Stimulated activated CD4-positive, alpha-beta T cell treated with anti-CD3 and anti-CD28 coated beads, Interleukin-4, amount 100 ng/mL, for 48 hours (primary cell): ENCODE measurements at places on chromosomes 7 and 10.

- no peak for DNase-seq
These were observed 323.4 kb downstream of the GRID1 start for GRCh38 chr10:86043236-86043635.

DNA sequence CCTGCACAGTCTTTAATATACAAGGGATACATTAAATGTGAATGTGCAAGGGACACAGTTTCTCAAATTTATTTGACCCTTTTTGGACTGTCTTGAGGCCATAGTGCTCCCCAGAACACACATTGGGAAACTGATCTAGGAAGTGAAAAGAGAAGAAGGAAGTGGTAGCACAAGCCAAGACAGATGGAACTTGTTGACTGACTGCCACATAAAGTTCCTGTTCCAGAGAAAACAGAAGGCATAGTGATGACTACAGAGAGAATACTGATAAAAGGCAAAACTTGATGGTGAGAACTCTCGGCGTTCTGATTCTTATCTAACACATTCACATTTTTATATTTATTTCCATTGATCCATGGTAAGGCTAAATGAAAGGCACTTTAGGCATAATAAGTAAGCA is 1216.4 kb downstream of the CNTNAP2 start:
- DNase-seq: no peak

GRCh38 chr7:3517344-3517743 is 216.3 kb downstream of the SDK1 start:
- DNase-seq: no peak

DNA sequence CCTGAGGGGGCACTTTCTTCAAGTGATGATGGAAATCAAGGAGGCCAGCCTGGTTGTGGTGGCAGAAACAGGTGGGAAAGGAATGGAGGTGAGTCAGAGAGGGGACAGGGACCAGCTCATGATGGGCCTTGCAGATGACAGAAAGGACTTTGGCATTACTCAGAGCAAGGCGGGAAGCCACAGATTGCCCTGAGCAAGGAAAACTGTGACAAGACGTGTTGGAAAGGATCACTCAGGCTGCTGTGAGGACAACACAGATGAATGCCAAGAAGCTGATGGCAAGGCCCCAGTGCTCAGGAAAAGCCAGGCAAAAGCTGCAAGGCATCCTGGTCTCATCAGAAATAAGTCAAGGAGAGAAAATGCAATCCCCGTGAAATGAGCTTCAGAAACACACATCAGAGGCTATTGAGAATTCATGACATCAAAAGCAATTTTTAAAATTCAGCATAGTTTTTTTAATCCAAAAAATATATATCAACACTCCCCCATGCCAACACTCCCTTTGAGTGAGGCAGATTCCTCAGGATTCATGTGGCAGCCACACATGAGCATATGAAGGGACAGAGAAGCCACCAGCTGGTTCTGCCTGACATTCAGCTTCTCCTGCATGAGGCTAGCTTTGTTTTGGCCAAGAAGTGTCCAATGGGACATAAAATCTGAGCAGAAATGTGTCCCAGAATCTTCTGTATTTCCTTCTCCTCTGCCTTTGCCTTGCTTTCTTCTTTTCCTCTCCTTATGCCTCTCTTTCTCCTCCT is 244.5 kb upstream of the MYO3A start:
- DNase-seq: no peak

- no peak for DNase-seq
These were observed 97.2 kb upstream of the ELMO1 start for GRCh38 chr7:37545619-37546534.

- DNase-seq: no peak
These were observed 29.2 kb downstream of the GBX1 start for GRCh38 chr7:151138153-151138851.

DNA sequence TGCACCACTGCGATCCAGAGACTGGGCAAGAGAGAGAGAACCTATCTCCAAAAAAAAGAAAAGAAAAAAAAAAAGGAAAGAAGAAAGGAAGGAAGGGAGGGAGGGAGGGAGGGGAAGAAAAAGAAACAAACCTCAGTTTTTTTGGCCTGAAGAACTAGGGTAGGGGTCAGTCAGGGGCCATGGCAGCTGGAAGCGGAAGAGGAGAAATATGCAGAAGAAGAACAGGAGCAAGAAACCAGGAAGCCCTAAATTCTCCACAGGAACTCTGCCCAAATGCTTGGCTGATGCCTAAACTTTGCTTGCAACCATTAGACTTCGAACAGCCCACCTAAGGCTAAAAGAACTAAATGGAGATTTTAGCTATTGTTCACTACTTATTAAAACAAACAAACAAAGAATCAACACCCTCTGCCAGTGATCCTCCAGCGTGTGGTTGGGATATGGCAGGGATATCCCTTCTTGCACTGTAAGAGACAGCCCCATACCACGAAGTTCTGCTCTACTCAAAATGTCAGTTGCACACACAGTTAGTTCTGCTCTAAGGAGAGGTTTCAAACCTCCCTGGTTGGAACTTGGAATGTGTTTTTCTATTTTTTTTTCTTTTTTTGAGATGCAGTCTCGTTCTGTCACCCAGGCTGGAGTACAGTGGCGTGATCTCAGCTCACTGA is 139.5 kb downstream of the FAM107B start:
- no peak for DNase-seq

GRCh38 chr10:122102869-122103525 is 114.0 kb downstream of the TACC2 start:
- no peak for DNase-seq

GRCh38 chr7:155021699-155022145 is 18.8 kb upstream of the PAXIP1 start:
- DNase-seq: no peak

DNA sequence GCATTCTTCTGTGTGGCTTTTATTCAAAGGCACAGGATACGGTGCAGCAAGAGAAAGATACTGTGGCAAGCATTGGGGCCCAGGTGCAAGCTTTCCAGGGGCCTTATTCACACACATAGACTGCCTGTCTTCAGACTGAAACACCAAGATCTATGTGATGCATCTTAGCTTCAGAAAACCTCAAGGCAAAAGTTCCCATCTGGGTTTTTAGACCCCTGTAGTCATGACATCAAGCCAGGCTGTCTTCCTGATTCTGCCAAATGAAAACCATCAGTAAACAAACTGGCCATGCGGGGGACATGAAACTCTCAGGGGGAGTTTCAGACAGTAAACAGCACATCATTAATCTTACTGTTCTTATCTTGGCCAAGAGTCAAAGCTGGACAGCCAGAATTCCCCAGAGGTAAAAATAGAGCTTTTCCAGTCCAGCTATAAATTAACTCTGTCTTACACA is 9.8 kb downstream of the AGBL3 start:
- DNase-seq: no peak

DNA sequence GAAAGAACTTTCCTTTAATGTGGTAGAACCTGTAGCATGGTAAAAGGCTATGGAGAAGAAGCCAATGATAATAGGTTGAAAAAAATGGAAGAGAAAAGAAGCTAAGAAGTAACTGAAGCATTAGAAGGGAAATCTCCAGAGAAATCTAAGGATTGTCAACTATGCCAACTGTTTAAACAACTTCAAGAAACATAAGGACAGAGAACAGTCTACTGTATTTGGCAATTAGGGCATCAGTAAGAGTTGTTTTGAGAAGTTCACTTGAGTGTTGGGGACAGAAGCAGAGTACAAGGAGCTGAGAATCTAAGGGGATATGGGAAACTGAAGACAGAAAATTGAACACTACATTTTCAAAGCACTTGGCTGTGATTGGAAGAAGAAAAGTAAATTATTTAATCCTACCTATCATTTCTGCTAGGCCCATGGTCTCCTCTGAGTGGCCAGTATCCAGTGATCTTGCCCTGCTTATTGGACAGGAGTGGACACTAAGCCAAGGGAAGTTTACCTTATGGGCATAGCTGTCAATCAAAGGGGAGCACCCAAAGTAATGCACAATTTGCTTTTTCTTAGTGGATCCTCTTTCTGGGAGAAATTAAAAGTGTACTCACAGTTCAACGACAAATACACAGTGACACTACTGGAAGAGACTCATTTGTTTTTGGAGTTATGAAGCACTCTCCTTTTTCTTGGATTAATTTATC is 56.4 kb upstream of the CCDC71L start:
- no peak for DNase-seq

- DNase-seq: no peak
These were observed 1.6 kb upstream of the EPC1 start for GRCh38 chr10:32348297-32349198.

DNA sequence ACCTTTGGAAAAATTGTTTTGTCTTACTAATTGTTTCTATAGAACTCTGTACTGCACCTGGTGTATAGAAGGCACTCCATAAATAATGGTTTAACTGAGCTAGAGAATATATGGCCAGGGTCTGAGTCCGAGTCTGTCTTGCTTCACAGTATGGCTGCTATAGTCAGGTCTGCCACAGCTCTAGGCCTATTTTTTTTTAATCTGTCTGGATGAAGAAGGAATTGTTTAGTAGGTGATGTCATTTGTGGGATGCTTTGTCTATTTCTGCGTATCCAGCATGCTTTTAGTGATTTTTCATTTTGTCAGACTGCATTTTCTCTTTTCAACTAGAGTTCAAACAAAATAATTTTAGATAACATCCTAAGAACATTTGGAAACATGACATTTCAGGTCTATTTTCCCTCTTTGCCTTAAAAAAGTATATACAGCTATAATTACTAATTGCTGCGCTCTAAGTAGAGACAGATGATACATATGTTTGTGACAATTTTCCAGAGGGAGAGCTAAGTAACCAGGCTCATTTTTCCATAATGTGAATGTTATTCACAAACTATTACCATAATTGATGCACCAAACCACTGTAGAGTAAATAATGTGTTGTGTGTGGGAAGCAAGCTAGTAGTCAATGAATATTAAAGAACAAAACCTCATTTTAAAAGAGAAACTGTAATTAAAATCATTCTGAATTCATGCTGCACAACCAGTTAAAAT is 361.7 kb downstream of the AUTS2 start:
- no peak for DNase-seq

DNA sequence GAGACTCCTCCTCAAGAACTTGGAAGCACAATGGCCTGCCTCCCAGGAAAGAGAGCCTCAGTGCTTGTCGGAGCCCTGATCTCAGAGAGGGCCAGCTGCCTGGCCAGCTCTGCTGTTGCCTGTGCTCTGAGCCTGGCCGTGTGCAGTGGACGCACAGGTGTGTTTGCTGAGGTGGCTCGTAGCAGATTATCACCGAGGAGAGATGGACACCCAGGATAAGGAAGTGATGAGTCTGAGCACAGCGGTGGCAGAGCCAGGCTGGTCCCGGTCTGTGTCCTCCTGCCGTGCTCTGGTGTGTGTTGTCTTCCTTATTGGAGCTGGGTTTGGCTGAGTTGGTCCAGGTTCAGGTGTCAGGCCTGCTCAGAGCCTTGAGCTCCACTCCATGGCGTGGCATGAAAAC is 208.5 kb downstream of the EBF3 start:
- DNase-seq: no peak

DNA sequence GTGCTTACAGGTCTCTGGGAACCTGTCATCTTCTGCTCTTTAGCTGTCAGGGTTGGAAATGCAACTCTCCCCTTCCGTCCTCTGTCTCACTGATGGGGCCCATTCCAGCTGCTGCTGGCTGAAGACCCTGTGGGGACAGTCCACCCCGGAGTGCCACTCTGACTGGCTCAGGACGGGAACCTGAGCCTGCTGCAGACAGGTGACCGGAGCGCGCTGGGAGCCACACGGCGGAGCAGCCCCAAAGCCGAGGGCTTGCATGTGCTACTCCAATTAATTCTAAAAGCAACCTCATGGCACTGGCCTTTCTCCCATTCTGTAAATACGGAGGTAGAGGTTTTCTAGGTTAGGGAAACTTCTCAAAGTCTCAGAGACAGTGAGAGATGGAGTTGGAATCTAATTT is 223.5 kb upstream of the PITRM1 start:
- DNase-seq: no peak

GRCh38 chr7:92824901-92825480 is 11.4 kb downstream of the CDK6 start:
- DNase-seq: no peak

- no peak for DNase-seq
These were observed 70.9 kb downstream of the HHEX start for GRCh38 chr10:92760609-92761008.

GRCh38 chr7:22417349-22417748 is 60.4 kb upstream of the RAPGEF5 start:
- DNase-seq: no peak

DNA sequence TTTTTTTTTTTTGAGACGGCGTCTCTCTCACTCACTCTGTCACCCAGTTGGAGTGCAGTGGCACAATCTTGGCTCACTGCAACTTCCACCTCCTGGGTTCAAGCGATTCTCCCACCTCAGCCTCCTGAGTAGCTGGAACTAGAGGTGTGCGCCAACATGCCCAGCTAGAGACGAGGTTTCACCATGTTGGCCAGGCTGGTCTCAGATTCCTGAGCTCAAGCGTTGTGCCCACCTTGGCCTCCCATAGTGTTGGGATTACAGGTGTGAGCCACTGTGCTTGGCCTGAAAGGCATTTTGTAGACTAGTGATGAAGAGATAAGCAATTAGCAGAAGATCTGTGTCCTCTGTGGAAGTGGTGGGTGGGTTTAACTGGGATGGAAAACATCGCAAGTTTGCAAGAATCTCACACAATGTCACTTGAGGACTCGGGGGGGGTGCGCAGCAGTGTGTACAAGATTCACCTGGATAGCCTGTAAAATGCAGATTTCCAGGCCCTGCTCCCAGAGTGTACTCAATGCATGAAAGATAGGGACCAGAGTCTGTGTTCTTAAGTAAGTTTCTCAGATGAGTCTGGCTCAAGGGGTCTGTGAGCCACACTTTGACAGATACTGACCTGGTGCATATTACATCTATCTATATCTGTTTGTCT is 10.9 kb downstream of the CYP17A1 start:
- DNase-seq: no peak

DNA sequence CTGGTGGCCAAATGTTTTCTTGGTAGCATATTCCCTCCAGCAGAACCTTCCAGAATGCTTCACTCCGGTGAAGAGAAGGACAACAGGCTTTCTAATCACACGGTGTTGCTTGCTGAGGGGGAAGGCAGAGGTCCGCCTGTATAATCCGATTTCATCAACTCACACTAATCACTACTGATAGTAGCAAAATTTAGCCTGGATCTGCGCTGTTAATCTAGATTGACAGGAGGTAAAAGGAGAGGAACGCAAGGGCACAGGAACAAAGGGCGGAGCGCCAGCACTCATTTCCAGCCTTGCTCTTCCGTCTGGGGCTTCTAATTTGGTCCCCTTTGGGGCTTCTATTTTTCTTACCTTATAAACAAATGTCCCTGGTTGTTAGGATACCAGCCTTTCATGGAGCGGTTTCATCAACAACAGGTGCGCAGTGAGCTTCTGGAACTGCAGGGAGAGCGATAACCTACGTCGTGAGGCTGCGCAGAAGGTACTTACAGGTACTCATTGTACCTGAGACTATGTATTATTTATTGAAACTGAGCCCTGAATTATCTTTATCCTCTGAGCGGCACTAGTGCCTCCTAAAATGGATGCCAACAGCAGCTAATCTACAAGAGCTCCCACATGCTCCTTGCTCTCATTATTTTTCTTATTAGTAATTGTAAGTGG is 150.6 kb downstream of the CACNB2 start:
- DNase-seq: no peak

- no peak for DNase-seq
These were observed 4.3 kb downstream of the ADCY1 start for GRCh38 chr7:45578467-45578866.

- no peak for DNase-seq
These were observed 79.0 kb downstream of the PRR15 start for GRCh38 chr7:29642494-29643155.
